Neural progenitor cell (in vitro differentiated cells): ENCODE measurements at places on chromosomes 2 and 18. TPM values are rescaled to one million over a fixed set of nuclear protein-coding genes. Genes with fewer than 3 reads are reported as not detected.

Gene DSG2
- total RNA-seq: 50.5 and 65.6 TPM in 2 replicates

Gene CCDC74B
- total RNA-seq: 8.8 and 13.8 TPM in 2 replicates

DNA sequence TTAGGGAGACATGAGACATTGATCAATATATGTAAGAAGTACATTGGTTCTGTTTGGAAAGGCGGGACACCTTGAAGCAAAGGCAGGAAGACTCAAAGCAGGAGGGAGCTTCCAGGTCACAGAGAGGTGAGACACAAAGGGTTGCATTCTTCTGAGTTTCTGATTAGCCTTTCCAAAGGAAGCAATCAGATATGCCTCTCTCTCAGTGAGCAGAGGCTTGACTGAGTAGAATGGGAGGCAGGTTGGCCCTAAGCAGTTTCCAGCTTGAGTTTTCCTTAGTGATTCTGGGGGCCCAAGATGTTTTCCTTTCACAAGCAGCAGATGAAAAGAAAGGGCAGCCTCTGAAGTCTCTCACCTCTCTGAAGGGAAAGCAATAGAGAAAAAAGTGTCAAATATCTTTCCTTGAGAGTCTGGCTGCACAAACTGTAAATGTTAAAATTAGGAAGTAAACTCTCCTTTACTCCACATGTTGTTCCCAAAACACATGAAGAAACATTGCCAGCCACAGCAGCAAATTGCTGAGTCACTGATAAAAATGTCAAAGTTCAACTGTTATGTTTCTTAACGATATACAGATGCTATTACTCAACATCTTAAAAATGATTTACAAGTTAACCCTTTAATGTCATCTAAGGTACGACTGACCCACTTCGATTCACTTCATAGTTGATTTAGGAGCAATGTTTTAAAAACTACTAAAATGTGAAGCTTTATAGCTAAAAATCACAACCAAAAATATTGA, 40.3 kb downstream of the CYB5A start:
- DNase-seq: peak; percentile 17

Gene CDH20
- 1.6 and 1.9 TPM in 2 replicates for total RNA-seq

- DNase-seq: no peak
Measured at GRCh38 chr2:85168942-85169341, 35.8 kb downstream of the TCF7L1 start.

Gene CDH19
- total RNA-seq: not detected in 2 replicates

Gene PCBP1
- 62.0 and 82.0 TPM in 2 replicates for total RNA-seq

GRCh38 chr2:141499123-141499522, 631.7 kb downstream of the LRP1B start:
- no peak for DNase-seq

GRCh38 chr2:39326644-39327043, 82.9 kb upstream of the CDKL4 start:
- no peak for DNase-seq

- DNase-seq: peak; percentile 78
Measured at GRCh38 chr2:4762951-4763376, 929.2 kb upstream of the SOX11 start.

- DNase-seq: no peak
Measured at GRCh38 chr2:65458999-65459398, 26.6 kb upstream of the SPRED2 start.

DNA sequence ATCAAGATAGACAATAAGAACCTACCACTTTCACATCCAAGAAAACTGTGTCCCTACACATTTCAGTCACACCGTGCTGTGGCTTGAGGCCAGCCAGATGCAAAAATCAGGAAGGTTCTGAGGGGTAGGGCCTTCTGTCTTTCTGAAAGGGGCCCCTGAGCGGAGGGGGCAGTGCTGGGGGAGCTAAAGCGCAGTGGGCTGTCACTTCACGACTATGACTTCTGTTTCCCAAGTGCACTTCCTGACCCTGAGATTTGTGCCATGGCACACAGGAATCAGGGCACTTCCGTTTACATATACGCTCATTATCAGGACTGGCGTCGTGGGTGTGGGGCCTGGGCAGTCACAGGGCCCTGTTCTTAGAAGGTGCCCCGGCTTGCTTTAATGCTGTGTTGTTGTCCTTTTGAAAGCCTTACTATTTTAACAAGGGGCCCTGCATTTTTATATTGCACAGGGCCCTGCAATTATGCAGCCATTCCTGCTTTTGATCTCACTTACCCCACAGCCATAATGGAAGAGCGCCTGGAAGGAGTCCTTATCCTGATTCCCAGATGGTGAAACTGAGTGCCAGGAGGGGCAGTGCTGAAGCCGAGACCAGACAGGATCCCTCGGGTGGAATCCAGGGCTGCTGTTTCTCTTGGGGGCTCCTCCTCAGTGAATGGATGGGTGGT, 620 bp downstream of the NGEF start:
- DNase-seq: no peak

Gene CNGA3
- total RNA-seq: not detected in 2 replicates
